ENCODE measurements at places on chromosomes 1 and 21.

DNA sequence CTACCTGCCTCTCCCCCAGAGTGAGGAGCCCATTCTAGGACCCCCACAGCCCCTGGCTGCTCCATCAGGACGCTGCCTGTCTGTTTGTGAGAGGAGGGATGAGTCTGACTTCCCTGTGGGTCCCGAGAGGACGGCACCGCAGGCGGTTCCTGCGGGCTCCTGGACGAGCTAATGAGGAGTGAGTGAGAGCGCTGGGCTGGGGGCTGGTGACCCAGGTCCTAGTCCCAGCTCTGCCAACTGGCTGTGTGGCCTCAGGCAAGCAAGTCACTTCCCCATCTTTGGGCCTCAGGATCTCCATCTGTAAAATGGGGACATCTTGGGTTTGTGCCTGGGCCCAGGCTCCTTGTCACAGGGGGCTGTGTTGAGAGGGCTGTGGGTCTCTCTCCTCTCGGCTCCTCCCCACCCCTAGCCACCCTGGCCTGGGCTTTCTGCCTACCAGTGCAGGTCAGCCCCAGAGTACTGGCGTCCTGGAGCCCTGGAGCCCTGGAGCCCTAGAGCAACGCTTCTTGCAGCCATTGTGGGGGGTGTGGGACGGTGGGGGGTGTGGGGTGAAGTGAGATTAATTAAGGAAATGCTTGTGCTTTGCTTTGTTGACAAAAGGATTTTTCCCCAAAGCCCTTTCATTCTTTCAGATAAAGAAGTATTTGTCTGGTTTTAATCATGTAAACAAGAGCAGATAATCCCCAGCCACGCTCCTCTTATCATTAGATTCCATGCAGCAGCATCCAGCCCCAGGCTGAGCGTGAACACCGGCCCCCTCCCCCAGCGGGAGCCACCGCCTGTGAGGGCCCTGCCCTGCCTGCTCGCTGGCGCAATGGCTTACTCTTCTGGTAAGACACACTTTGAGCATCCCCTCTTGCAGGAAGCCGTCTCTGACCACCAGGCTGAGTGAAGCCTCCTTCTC lies 26.8 kb downstream of the SLC1A7 start:
- DNase-seq = no peak

DNA sequence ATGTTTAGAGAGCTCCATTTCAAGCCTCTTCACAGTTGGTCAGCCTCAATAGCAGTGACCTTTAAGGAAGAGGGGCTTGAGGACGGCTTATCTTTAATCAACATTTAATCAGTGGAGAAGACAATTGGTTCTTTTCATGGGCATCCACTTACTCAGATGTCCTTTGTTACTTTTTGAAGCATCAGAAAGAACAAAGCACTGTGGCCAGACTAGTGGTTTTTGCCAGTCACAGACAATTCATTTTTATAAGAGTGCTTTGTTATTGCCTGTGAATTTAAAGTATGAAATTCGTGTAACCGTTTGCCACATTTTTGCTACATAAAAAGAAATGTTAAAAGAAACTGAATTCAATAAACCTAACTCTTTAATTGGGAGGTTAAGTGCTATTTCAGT lies 222.8 kb downstream of the TPR start:
- no peak for DNase-seq

DNA sequence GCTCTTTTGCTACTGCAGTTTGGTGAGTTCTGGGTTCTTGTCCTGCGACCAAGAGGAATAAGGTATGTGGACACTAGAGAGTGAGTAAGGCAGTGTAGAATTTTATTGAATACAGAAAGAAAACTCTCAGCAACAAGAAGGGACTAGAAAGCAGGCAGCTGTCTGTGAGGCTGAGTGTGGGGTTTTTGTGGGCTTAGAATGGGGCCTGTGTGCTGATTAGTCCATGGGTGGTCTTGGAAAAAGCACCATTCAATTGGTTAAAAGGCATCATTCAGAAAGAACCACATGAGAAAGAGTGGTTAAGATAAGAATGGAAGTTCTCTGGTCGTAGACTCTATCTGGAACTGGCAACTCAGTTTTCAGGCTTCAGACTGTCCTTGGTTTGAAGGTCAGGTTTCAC lies 298.8 kb downstream of the TGFB2 start:
- DNase-seq = no peak

- DNase-seq = no peak
Measured at GRCh38 chr21:45040739-45041138, 33.6 kb upstream of the ADARB1 start.

DNA sequence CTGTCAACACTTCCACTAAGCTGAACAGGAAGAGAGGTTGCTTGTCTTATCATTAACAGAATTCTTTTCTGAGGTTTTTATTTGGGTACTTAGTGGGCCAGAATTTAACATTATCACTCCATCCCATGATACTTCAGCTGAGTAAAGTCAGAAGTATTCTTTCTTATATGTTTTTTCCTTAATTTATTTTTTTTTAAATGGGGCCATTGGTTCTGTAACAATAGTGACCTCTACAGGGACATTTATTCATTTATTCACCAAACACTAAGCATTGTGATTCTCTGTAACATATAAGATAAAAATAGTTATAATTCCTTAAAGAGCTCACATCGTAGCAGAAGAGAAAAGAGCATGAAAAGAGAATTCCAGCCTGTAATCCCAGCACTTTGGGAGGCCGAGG lies 9.8 kb downstream of the GREM2 start:
- no peak for DNase-seq
